T-helper 17 cell (primary cell): ENCODE measurements at places on chromosomes 12 and 14.
A peak's percentile ranks its signal among the peaks of the same experiment; 100 is the strongest.

- DNase-seq, result no peak
These were observed 36.4 kb downstream of the FZD10 start for GRCh38 chr12:130198663-130199060.

GRCh38 chr14:52094546-52095271 is 25.9 kb upstream of the NID2 start:
- DNase-seq, result no peak

DNA sequence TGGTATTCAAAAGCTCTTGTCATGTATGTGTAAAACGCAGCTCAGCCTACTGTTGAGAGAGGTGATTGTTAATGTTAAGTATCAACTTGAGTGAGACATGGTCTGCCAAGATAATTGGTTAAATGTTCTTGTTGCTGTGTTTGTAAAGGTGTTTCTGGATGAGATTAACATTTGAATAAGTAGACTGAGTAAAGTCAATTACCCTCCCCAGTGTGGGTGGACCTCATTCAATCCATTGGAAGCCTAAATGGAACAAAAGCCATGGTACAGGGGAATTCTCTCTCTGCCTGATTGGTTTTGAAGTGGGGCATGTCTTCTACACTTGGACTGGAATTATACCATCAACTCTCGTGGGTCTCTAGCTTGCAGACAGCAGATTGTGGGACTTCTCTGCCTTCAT is 63.8 kb upstream of the RERGL start:
- no peak for DNase-seq

DNA sequence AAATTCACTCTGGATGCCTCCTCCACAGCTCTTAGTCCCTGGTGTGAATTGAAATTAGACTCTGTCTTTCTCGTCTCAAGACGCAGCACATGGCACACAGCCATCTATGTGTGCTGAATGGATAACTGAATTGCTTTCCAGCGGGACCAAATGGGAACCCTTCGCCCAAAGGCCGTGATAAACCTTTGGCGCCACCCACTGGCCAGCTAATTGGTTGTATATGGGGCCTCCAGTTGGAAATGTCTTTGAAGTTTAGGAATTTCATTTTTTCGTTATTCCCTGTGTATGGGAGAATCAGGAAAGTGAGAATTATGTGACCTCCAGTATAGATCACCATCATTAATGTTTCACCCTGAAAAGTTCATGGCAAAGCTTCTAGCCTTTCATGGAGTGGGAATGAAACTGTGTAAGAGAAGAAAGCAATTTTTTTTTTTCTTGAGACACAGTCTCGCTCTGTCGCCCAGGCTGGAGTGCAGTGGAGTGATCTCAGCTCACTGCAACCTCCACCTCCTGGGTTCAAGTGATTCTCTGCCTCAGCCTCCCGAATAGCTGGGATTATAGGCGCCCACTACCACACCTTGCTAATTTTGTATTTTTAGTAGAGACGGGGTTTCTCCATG is 9.8 kb upstream of the HSP90AA1 start:
- DNase-seq, result peak; percentile 59

- peak; percentile 19 for DNase-seq
These were observed 40.4 kb upstream of the GZMB start for GRCh38 chr14:24674204-24674970.

DNA sequence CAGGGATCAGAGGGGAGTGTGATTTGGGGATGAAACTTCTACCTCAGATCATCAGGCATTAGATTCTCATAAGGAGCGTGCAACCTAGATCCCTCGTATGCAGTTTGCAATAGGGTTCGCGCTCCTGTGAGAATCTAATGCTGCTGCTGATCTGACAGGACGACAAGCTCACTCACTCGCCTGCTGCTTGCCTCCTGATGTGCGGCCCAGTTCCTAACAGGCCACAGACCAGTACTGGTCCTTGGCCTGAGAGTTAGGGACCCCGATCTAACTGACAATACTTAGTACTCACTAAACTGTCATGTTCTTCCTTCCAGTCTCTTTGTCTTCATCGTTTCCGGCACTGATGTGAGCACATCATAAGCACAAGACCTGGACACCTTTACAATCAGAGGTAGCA is 5.3 kb upstream of the RPLP0 start:
- no peak for DNase-seq

DNA sequence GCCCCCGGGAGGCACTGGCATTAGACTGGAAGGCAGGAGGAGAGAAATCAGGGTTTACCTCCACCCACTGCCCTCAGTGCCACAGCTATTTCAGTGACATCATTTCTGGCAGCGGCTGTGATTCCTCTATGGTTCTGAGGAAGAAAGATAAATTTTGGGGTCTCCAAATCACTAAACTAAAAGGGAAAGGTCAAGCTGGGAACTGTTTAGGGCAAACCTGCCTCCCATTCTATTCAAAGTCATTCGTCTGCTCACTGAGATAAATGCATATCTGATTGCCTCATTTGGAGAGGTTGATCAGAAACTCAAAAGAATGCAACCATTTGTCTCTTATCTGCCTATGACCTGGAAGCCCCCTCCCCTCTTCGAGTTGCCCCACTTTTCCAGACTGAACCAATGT is 14.0 kb upstream of the CRY1 start:
- DNase-seq, result no peak

DNA sequence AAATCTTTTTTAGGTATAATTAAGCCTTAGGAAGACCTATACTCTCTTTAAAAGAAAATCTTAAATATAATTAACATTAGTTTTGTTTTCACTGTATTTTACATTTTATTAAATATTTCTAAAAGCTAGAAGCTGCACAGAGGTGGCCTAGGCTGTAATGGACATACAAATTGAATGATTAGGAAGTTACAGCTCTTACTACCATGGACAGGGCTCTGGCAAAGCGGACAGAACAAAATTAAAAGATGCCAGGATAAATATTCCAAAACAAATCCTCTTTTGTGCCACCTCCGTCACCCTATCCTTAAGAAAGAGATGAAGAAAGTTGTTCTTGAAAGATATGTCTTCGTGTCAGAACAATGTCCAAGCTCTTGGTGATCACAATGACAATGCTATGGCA is 376.5 kb downstream of the ETNK1 start:
- DNase-seq, result no peak

GRCh38 chr14:24113379-24113800 is 1.2 kb upstream of the DCAF11 start:
- DNase-seq, result no peak

DNA sequence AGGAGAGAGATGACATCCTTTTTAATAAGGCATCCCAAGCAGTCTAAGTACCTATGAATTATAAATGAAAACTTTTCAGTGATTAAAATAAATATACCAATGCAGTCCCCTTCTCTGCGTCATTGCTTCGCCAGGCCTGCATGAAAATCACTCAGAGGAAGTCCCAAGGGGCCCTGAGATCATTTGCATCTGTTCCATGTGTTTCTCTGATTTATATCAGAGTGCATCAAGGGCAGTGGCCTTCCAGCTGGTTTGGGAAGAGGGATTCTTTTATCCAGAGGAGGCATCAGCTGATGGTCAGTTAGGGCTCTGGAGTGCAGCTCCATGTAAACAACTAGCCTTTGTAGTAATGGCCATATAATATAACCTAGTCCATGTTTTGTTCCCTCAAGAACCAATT is 210.1 kb downstream of the RGS6 start:
- no peak for DNase-seq

GRCh38 chr12:54147186-54147585 is 41.6 kb downstream of the SMUG1 start:
- DNase-seq, result no peak

GRCh38 chr12:57216014-57216911 is at the start of gene NXPH4:
Gene NXPH4, plus strand, starts transcription at chr12:57216794. Its CDS starts 176 bp downstream, at chr12:57216970.
- peak; percentile 70 for DNase-seq

- no peak for DNase-seq
These were observed 15.5 kb downstream of the KIF21A start for GRCh38 chr12:39427360-39427808.

DNA sequence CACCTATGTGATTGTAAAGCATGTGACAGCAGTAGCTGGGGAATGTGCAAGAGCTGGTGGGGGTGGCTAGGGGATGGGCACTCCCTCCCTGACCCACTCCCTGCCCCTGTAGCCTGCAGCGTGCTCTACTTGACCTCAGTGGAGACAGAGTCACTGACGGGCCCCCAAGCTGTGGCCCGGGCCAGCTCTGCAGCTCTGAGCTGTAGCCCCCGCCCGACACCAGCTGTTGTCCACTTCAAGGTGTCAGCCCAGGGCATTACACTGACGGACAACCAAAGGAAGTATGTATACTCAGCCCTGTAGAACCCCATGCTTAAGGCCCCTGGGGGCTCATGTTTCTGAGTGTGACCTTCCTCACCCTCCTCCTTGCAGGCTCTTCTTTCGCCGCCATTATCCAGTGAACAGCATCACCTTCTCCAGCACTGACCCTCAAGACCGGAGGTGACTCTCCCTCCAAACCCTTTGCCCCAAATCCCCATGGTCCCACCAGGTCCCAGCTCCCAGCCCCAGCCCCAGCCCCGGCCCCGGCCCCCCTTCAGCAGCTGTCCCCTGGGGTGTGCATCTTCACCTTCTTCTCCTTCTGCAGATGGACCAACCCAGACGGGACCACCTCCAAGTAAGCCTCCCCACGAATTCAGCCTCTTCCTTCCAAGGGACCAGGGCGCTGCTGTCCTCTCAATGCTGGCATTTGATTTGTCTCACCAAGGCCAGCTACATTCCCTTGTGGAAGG is 13.3 kb downstream of the TNS2 start:
- no peak for DNase-seq

- no peak for DNase-seq
These were observed 631.8 kb downstream of the TMTC2 start for GRCh38 chr12:83318386-83319098.

- DNase-seq, result no peak
These were observed 414.0 kb downstream of the SOX5 start for GRCh38 chr12:23535441-23535840.

DNA sequence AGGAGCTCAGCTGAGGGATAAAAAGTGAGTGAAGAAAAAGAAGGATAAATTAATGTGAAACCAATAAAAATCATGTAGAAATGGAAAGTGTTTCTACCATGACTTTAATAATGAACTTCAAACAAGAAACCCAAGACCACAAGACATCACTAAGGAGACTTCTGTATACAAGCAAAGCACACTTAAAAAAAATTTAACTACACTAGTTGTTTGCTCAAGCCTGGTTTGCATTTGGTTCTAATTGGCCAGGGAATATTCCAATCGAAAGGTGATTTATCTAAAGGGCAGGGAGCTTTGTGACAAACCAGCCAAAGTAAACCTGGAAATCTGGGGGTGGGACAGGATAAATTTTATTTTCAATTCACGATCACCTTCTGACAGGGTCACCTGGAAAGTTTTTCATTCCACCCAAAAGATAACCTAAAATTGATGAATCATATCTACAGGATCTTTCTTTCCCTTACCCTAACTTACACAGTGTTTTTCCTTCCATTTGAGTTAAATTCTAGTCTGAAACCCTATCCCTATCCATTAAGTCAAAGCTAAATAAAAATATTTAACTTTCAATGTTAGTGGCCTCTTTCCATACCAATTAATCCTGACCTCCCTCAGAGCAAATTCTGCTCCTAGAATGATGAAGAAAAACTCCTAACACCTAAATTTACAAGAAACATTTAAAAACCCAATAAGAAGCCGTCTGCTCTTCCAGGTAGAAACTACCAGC is 2.6 kb downstream of the EGLN3 start:
- no peak for DNase-seq

GRCh38 chr14:91415794-91416743 is 1.6 kb downstream of the CCDC88C start:
- DNase-seq, result peak; percentile 36

DNA sequence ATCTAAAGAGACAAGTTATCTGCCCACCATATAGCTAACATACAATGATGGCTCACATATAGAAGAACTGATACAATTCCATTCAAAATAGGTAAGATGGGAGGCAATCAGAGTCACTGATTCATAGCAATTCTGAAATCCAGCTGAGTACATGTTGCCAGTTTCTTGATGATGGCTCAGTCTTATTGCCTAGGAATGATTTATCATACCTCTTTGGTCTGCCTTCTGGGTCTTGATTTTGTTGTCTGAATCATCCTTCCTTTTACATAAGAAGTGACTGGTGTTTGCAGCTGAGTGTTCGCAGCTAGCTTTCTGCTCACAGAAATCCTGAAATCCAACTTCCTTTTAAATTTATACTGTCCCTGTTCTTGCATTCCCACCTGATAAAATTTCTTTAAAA is 463.2 kb upstream of the MGAT4C start:
- no peak for DNase-seq

- DNase-seq, result no peak
These were observed 15.6 kb upstream of the TFCP2 start for GRCh38 chr12:51188359-51189051.
